ENCODE measurements at places on chromosomes 2 and 18.

GRCh38 chr2:70977605-70978205 lies 725 bp upstream of the ANKRD53 start:
- no peak for DNase-seq

DNA sequence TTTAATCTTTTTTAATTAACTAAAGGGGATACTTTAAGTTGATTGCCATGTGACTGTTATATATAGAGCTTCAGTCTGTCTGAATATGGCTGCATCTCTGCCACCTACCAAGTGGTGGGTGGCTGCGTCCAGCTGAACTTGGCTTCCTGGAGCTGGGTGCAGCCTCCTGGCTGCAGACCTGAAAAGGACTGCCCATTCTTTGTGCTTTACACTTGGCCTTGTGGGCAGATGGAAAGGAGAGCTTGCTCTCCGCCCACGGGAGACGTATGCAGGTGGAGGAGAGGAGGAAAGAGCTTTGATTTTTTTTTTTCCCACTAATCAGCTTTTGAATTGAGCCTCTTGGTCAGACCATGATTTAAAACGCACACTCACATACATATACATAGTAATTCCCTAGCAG lies 34.7 kb downstream of the NCK2 start:
- no peak for DNase-seq

DNA sequence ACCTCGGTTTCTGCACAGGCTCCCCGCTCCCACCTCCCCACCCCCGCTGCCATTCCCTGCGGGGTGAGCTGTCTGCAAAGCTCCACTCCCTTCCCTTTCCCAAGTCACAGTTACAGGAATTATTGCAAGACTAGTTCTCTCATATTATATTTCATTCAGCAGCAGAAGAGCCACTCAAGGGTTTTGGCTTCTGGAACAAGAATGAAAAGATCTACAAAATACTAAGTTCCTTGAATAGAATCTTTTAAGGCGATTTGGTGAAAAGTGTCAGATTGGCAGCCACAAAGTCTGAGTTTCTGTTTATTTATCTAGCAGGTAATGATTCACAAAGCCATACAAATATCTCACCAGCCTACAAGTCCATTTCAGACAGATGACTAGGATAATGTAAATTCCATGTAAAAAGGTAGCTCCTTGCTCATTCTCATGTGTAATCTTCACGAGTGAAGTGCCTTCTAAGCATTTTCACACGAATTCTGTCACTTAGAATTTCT lies 221.9 kb upstream of the RBBP8 start:
- DNase-seq = no peak

GRCh38 chr2:45833968-45834344 lies 182.5 kb downstream of the PRKCE start:
- DNase-seq = peak; percentile 80

- DNase-seq = peak; percentile 12
These were observed 239.3 kb downstream of the FBXO15 start for GRCh38 chr18:73908323-73908722.

DNA sequence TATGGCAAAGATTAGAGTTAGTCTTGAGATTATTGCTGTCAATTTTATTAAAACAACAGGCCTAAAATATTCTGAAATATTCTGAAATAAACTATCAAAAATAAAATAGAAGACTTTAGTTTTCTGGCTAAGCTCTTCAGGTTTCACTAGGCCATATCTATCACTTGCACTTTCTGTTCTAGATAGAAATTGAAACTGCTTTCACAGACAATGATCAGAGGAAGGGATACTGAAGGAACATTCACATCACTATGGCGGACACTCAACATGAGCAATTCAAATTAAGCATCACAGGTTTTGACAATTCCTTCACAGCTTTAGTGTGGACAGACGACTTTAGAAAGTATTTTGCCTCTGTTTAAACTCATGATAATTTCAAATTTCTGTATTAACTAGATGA lies 586.4 kb upstream of the REG3G start:
- no peak for DNase-seq

- DNase-seq = no peak
These were observed 558 bp downstream of the DNAJC10 start for GRCh38 chr2:182716650-182716979.

- no peak for DNase-seq
These were observed 72.1 kb upstream of the DSG1 start for GRCh38 chr18:31245820-31246219.

DNA sequence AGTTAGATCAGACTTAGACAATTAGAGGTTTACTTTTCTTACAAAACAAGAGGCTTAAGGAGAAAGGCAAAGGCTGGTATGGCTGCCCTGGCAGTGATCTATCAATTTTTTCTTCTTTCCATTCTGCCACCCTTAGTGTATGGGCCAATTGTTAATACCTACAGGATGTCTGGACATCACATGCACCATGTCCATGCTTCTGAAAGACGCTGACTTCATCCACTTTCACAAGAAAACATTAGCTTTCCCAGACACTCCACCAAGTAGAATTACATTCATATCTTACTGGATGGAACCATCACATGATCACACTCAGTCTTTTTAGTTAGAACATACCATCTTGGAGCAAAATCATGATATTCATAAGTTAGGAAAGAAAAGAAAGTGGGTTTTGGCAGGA lies 120.9 kb downstream of the ARHGAP28 start:
- no peak for DNase-seq

- DNase-seq = peak; percentile 37
These were observed 178.1 kb upstream of the CYP26B1 start for GRCh38 chr2:72325592-72326422.

DNA sequence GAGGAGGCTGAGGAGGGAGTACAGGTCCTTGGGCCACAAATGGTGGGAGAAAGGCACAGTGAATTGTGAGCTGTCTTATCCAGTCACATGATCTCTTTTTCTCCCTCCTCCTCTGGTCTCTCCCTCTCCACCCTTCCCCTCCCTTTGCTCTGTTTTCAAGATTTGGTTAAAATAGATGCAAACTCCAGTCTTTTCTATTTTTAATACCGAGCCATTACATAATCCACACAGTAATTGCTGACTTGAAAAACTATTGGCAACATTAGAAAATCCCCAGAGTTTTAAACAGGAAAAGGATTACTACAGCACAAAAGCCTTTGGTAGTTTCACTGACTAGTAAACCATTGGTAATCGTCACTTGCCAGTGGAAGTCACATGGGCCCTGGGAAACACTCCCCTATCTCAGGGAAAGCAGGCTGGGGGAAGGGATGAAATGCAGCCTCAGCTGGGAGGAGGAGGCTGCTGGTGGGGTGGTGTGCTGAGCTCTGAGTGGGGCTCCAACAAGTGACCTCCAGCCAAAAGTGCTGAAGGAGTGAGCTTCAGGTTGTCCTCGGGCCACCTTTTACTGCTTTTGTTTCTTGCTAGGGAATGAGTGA lies 57.4 kb upstream of the PCBP1 start:
- DNase-seq = no peak

All from Kasumi-1 (cell line).